ENCODE measurements at places on chromosomes 2 and 18.

DNA sequence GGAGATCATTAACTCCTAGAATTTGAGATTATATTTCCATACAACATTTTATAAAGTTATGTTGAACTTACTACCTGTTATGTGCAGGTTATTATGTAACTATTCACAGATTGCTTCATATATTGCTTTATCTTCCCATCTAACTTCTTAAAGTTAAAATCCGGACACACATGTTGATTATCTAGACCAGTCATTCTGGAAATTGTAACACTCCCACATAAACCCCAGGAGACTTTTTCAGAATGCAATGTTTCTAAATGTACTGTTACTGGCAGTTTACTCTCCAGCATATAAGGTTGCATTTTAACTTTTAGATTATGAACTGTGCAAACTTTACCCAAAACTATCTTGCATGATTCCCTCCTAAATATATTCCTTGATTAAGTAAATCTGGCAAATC is 70.5 kb upstream of the FAM117B start:
- no peak for DNase-seq

DNA sequence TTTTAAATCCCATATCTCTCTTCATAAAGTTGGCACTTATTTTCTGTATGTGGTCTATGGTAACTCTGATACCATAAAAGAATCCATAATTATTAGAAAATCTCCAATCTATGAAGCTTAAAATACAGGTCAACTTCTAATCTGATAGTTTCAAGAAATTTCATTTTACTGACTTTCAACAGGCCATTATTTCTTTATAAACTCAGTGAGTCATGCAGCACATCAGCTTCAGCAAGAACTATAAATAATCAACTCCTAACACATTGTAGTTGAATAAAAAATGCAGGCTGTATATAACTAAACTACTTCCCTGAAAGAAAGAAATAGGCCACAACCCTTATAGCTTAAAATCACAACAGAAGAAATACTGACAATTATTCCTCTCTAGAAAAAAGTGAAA is 204.3 kb upstream of the CCDC150 start:
- DNase-seq, result no peak

GRCh38 chr18:51897884-51898283 is 442.1 kb upstream of the DCC start:
- no peak for DNase-seq

DNA sequence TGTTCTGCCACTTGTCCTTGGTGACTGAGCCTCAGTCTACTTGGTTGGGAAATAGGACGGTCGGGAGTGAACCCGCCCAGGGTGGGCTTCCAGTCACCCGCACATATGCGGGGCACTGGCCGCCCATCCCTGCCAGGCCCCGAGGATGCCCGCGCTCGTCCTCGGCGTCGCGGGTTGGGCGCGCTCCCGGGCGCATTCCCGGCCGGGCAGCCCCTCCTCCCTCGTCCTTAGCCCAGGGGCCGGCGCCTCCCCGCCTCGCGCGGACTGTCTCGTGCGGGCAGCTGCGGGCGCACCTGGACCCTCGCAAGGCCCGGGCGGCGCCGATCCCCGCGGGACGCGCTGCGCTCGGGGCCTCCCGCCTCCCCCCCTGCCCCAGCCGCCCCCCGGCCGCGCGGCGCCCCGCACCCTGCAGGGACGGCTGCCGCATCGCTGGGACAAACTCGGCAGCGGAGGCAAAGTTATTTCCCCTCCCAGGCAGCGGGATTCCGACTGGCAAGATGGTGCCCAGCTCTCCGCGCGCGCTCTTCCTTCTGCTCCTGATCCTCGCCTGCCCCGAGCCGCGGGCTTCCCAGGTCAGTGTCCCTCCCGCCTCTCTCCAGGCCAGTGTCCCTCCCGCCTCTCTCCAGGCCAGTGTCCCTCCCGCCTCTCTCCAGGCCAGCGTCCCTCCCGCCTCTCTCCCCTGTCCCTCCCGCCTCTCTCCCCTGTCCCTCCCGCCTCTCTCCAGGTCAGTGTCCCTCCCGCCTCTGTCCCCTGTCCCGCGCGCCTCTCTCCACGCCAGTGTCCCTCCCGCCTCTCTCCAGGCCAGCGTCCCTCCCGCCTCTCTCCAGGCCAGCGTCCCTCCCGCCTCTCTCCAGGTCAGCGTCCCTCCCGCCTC is at the start of gene FBLN7:
FBLN7 (plus strand) TSS at position 227 of the 874 bp plus-strand sequence; CDS start at position 498, 271 bp downstream.
- no peak for DNase-seq

DNA sequence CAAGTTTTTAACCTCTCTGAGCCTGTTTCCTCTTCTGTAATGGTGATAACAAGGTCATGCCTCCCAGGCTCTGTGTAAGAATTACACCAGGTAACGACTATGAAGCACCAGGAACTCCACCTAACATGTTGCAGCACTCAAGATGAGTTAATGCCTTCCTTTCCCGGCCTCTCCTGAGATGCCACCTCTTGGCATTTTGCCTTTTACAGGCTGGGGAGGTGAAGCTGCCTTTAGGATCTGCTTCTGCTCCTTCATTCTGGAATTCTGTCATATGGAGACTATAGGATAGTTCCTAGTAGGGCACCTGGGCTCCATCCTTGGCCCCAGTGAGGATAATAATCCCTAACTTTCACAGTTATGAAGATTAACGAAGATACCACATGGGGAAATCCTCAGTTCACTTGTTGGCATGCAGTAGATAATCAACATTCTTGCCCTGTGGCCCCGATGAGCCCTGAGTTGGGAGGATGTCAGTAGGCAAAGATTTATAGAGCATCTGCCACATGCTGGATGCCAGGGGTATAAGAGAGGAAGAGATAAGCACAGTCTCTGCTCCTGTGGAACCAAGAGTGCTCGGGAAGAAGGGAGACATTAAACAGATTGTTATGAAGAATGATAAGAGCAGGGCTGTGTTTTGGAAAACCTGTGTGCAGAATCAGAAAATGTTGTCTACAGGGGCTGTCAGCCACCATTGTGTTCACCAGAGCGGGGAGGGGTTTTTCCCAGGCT is 43.9 kb upstream of the KCNF1 start:
- no peak for DNase-seq

DNA sequence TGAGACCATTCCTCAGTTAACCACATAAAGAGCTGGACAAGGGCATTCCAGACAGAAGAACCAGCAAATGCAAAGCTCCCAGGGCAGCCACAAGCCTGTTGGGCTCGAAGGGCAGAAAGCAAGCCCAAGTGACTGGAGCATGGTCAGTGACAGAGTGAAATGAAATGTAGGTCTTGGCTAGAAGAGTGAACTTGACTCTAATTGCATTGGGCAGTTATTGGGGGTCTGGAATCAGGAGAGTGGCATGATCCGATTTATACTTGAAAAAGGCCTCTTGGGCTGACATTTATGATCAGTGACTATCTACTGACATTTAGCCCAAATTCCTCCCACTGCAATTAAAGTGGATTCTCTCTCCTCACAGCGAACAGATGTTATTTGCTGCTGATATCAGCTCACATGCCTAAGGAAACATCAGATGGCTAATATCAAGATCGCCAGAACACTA is 152.5 kb upstream of the KLF7 start:
- no peak for DNase-seq

DNA sequence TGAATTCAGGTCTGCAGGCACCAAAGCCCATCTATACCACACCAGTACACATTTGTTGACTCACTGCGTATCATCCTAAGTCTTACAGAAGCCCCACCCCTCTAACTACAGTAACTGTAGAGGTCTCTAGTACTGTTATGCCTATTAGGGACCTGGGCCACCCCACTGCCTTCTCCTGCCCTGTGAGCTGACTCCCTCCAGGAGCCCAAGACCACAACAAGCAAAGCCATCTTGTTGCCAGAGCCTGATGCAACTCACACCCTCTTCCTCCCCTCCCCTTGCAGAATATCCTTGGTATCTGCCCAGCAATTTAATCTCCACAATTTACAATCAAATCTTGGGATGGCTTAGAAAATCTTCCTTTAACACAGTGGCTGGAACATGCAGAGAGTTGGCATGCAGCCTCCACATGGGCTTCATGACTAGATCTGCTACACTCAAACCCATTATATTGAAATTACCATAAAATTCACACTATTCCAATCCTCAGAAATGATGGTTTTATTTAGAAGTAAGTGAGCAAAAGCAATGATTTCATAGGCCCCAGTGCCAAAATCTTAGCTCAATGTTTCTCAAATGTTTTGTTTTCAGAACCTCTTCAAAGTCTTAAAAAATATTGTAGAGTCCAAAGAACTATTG is 17.7 kb upstream of the CYP1B1 start:
- no peak for DNase-seq

DNA sequence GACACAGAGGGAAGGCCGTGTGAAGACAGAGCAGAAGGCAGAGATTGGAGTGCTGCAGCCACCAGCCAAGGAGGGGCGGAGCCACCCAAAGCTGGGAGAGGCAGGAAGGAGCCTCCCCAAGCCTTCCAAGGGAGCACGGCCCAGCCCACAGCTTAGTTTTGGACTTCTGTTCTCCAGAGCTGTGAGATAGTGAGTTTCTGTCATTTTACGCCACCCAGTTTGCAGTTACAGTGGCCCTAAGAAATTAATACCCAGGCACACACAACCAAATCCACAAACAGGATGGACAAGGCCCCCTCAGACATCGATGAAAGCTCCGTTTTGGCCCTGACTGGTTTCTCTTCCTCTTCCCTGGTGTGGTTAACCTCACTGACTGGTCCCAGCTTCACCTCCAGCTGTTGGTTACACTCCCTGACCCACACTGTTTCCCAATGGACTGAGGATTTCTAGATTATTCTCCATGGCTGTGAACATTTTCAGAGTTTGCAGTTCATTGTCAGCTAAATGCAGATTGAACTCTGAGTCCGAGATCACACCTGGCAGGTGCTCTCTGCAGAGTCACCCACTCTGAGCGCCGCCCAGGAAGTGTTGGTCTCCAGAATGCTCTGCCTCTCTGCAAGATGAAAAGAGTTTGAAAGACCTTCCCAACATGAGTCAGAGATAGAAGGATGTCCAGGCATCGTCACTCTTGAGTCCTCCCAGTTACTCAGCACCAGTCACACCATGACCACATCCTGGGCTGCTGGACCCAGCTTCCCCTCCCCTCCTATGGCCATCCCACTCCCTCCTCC is 100.2 kb downstream of the TWIST2 start:
- peak; percentile 74 for DNase-seq

- no peak for DNase-seq
Observed at GRCh38 chr2:162293122-162293786, 25.2 kb downstream of the IFIH1 start.

DNA sequence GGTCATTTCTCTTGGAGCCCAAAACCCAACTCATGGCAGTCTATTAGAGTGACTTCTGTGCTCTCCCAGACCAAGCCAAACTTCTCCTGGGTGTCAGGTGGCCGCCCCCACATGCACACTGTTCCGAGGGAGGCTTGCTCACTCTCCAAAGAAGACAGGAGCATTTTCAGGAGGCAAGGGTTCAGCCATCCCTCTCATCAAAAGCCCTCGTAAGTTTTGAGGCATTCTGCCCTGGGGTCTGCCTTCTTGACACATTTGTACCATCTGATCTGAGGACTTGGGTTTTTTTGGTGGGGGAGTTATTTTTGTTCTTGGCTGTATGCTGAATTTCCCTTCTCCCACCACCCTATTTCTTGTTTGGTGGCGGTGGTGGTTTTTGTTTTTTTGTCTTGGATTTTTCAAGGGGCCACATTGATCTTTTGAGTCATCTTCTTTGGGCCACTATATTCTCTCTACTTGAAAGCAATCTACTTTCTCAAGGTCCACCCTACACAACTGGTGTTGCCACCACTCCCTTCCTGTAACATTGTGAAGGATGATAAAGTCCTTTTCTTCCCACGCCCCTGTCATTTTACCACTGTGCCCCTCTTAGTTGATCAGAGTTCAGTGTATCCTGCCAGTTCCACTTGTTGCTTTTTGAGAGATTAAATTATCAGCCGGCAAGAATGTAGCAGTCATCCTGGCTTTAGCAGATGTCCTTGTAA is 255.8 kb downstream of the CYP26B1 start:
- no peak for DNase-seq

Data from MM.1S (cell line).